ENCODE measurements at places on chromosomes 3 and 15. TPM values are rescaled to one million over a fixed set of nuclear protein-coding genes. Genes with fewer than 3 reads are reported as not detected.

Gene TEX55
- total RNA-seq = not detected

Gene DISP2
- total RNA-seq = 0.59 TPM

Gene SHC4
- total RNA-seq = 0.26 TPM

Gene DNAJC17
- total RNA-seq = 44.4 TPM

Measured in H9 (cell line).